ENCODE measurements at places on chromosomes 7 and 10. TPM values are rescaled to one million over a fixed set of nuclear protein-coding genes. Genes with fewer than 3 reads are reported as not detected.

Gene SLC26A4
- 0.65 TPM for total RNA-seq

Gene BAG3
- 13.3 TPM for total RNA-seq

Gene AKR1C4
- total RNA-seq: not detected

Gene ANKRD22
- not detected for total RNA-seq

Gene CYP3A4
- total RNA-seq: not detected

Gene ASZ1
- not detected for total RNA-seq

Gene PRSS37
- not detected for total RNA-seq

Gene SPAM1
- total RNA-seq: not detected

Gene GPC2
- total RNA-seq: 6.8 TPM

Gene TMEM139
- total RNA-seq: 0.61 TPM

Gene AMPH
- total RNA-seq: 3.9 TPM

Gene TBC1D12
- total RNA-seq: 9.4 TPM

Gene OR9A2
- not detected for total RNA-seq

Gene VGF
- total RNA-seq: 0.32 TPM

Gene ITGB8
- 1.9 TPM for total RNA-seq

Gene TMEM176A
- not detected for total RNA-seq

Gene TAC1
- total RNA-seq: not detected

Gene COL28A1
- total RNA-seq: not detected

Gene UTF1
- total RNA-seq: not detected

Gene STK32C
- total RNA-seq: 6.4 TPM

Gene RPA3
- total RNA-seq: 40.0 TPM

Gene CRHR2
- not detected for total RNA-seq

Gene SYT15B
- not detected for total RNA-seq

Gene CYP2E1
- total RNA-seq: not detected

Gene NEUROG3
- total RNA-seq: not detected

Gene SHH
- total RNA-seq: not detected

Gene TRAPPC14
- total RNA-seq: 6.2 TPM
